ENCODE measurements at places on chromosomes 12 and 14.

GRCh38 chr14:77045238-77046162 is 17.0 kb upstream of the IRF2BPL start:
- no peak for DNase-seq

GRCh38 chr12:76919383-76920171 is 40.8 kb upstream of the CSRP2 start:
- no peak for DNase-seq

DNA sequence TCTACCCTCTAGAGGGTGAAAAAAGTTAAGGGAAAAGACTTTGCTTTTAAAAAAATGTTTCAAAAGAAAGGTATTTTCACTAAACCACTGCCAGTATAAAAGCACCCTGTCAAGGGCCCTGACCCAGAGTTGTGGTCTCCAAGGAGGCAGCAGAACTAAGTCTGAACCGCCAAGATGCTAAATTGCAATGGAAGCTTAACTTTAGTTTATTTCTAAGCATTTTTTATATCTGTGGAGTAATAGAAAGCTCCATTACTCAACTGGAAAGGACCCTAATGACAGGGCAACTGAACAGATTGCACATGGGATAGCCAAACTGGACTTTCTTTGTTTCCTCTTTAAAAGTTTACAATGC is 379.8 kb downstream of the NAV3 start:
- no peak for DNase-seq

DNA sequence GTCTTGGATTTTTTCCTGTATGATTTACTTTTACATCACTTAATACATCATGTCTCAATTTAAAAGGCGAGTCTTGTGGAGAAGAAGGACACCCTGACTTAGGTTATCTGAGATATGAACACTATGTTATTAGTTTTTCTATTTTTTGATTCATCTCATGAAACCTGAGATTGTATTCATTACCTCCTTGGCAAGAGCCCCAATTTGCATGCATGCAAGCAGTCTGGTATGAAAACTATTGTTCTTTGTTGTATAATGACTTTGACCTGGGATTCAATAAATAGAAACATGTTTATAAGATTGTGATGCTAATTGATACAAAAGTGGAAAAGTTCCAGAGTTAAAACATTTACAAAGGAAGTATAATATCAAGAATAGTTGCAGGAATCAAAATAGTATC is 576.1 kb downstream of the NOVA1 start:
- no peak for DNase-seq

GRCh38 chr12:19927661-19928060 is 440.7 kb upstream of the PDE3A start:
- no peak for DNase-seq

- DNase-seq, result no peak
These were observed 1115.6 kb downstream of the BCL11B start for GRCh38 chr14:98156411-98156810.

GRCh38 chr14:24115422-24116127 is 826 bp upstream of the NRL start:
- no peak for DNase-seq

DNA sequence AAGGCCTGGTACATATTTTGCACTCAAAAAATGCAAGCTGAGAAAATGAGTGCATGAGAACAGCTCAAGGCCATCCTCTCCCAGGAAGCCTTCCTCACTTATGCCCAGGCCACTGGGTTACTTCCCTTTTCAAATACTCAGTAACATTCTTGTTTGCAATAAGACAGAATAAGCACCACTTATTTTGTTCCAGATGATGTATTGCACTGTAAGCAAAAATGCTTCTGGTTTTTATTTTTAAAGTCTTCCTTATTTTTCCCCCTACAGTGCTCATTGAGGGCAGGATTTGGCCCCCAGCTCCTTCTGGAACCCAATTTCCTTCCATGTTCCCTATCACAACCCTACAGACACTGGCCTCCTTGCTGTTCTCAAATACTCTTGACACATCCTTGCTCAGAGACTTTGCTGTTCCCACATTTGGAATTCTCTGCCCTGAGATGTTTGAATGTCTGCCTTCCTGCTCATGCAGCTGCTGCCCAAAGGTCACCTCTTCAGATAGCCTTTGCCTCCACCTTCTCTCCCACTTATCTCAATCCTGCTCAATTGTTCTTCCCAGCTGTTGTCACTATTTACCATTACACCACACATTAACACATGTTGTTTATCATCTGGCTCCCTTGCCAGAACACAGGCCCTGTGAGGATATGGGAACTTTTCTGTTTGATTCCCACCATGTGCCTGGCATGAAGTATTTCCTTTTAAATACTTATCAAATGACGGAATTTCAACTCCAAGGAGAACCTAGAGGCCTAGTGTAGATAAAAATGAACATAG is 49.9 kb downstream of the IFNG start:
- DNase-seq, result no peak

DNA sequence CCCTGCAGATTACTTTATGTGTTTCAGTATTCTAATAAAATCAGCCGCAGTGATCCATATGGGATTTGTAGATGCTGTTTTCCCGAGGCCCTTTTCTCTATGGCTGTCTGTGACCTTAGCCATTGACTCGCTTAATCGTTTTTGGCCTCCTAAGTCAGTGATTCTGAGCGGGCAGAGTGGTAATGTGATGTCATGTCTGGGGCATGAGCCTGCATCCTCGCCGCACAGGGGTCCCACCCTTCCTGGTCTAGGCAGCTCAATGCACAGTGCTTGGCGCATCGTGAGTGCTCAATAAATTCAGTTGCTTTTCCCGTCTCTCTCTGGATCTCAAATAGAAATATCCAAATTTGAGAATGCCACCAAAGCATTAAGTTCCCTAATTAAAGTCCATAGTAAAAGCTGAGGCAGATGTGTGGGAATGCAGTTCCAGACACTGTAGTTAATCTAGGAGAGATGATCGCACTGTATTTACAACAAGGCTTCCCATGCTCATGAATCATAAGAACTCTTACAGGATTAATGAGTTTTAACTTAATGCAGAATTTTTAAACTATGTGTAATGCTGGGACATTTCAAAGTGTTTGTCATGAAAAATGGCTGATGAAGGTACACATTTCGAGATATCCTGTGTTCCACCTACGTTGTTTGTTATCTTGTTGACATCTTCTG is 29.3 kb downstream of the HMGA2 start:
- no peak for DNase-seq

DNA sequence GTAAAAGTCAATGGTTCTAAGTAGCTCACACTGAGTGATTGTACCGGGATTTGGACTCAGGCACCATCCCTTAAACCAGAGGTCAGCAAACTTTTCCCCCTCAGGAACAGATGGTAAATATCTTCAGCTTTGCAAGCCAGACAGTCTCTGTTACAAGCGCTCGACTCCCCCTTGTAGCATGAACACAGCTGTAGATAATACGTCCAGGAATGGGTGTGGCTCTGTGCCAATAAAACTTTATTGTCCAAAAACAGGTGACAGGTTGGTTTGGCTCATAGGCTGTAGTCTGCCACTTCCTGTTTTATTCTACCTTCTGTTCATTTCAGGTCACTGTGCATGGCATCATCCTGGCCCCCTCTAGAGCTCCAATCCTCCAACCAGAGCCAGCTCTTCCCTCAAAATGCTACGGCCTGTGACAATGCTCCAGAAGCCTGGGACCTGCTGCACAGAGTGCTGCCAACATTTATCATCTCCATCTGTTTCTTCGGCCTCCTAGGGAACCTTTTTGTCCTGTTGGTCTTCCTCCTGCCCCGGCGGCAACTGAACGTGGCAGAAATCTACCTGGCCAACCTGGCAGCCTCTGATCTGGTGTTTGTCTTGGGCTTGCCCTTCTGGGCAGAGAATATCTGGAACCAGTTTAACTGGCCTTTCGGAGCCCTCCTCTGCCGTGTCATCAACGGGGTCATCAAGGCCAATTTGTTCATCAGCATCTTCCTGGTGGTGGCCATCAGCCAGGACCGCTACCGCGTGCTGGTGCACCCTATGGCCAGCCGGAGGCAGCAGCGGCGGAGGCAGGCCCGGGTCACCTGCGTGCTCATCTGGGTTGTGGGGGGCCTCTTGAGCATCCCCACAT is 7.6 kb downstream of the BDKRB1 start:
- no peak for DNase-seq

DNA sequence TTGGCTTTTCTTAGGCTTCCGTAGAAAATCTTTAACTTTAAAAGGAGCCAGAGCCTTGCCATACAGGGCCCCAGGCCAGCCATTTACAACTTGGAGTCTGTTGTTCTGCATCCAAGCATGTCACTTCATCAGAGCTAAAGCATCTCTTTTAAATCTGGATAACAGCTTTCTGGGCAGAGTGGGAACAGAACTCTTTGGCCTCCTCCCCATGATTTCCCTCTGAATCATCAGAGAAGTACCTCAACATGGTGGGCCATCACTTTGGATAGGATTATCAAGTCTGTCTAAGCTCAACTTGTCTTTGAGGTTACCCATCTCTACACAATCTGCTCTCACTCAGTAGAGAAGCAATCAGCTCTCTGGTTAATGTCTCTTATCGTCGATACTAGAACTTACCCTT is 170.9 kb downstream of the SLC6A15 start:
- DNase-seq, result no peak

DNA sequence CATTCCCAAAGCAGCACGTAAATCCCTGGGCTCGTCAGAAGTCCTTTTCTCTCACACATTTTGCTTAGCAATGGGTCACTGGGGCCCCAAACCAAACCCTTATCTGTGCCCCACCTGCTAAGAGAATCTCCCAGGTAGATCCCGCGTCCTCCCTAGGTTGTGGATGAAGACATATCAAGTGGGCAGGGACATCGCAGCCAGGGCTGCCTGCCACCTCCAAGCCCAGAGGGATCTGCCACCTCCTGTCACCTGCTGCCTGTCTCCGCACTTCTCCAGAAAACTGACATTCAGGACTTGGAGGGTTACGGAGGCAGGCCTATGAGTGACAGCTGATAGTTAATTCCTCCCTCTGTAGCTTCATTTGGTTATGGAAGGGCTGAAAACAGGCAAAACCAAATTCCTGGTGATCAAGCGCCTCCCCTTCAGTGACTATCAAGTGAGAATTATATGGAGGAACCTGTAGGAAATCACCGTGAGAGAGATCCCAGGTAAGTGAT is 19.5 kb downstream of the BCL11B start:
- no peak for DNase-seq

DNA sequence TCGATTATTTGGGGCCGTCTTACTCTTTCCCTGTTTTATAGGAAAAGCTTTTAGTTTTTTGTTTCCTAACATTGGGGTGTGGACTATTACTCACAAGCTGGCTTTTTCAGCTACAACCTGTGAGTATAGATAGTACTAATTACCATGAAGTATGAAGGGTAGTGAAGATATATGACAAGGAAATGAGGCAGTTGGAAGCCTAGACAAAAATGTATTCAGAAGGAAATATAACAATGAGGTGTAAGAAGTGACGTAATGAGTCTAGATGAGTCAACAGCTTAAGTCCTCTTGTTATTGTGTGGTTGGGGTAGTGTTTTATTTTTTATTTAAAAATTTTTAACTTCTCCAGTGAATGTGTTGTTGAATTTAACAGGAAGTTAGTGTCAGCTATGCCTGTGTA is 804.5 kb downstream of the NRXN3 start:
- no peak for DNase-seq

GRCh38 chr12:69888901-69889300 is 63.9 kb downstream of the MYRFL start:
- DNase-seq, result no peak

DNA sequence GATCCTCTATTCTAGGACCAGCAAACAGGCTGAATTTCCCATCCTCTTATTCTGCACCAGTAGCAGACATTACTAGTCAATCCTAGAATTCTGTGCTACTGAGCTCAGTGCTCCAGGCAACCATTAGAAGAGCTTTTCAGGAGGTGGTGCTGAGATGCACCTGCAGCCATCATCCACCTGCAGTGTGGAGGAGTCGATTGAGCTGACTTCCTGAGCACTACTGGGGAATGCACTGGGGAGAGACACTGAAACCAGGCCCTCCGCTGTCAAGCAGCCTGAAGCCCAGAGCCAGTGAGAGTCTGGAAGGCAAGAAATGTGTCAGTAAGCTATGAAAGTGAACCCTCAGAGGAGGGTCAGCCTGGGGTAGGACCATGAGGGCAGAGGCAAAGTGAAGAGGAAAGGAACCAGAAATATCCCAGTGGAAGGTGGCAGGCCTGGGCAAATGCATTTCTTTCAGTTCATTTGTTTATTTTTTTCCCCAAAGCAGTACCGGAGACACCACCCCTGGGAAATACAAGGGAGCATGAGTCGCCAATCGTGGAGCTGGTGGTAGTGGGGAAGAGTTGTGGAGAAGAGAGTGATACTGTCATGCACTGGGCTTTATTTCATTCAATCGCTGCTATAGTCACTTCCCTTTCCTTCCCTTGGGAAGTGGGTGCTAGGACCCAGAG is 23.0 kb upstream of the SERPINA4 start:
- DNase-seq, result no peak

Data from AG04449 (cell line).